ENCODE measurements at places on chromosomes 7 and 10.
A peak's percentile ranks its signal among the peaks of the same experiment; 100 is the strongest.

GRCh38 chr7:96827701-96828100 is 118.1 kb upstream of the SEM1 start:
- no peak for DNase-seq

DNA sequence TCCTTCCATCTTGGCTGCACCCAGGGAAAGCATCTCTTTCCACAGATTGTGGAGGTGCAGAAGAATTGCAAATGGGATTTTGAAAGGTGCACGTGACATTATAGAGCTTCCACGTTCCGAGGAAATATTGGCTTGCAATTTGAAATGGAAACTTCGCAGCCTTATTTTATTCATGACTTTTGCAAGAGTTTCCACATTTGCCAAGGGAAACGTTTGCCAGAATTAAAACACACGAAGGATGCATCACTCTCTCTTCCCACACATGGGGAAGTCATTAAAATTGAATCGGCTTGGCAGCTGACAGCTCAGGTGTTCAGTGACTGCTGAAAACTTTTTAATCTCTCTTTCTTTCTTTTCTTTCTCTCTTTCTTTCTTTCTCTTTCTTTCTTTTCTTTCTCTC is 475.4 kb upstream of the IGFBP3 start:
- no peak for DNase-seq

DNA sequence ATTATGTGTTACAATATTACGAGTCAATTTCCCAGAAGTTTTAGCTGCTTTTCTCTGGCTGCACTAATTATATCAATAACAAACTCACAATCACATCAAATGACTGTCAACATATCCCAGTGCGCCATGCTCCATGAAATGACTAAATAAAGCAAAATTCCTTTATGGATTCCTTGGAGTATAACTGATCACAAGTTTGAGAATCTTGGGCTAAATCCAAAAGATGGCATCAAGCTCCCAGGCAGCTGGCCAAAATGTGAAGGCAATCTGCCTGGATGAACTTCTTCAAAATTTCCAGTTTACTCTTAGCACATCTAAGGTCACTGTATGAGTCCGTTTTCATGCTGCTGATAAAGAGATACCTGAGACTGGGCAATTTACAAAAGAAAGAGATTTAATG is 210.8 kb downstream of the CCSER2 start:
- DNase-seq, result no peak

DNA sequence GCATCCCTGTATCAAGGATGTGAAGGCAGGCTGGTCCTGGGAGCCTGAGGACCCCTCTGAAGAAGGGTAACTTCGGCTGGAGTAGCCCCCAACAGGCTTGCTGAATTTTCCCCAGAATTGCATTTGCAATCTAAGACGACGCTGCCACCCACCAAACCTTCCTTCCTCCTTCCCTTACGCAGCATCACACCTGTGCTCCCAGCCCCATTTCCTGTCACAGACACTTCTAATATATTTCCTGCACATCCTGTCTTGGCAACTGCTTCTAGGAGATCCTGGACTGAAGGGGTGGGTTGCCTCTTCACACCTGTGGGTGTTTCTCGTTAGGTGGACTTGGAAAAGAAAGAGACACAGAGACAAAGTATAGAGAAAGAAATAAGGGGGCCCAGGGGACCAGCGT is 9.4 kb upstream of the PGAM1 start:
- DNase-seq, result no peak

DNA sequence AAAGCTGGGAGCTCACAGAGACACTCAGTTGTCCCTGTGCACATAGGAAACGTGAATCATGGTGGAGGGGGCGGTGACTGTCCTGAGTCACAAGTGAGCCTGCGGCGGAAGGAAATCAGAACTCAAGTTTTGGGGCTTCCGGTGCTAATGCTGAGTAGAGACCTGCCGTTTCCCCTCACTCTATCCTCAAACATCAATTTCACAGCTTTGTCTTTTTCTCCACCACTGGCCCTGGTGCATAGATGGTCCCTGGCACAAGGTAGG is 21.9 kb downstream of the ADCYAP1R1 start:
- no peak for DNase-seq

GRCh38 chr7:42186151-42186550 is 50.9 kb downstream of the GLI3 start:
- no peak for DNase-seq

DNA sequence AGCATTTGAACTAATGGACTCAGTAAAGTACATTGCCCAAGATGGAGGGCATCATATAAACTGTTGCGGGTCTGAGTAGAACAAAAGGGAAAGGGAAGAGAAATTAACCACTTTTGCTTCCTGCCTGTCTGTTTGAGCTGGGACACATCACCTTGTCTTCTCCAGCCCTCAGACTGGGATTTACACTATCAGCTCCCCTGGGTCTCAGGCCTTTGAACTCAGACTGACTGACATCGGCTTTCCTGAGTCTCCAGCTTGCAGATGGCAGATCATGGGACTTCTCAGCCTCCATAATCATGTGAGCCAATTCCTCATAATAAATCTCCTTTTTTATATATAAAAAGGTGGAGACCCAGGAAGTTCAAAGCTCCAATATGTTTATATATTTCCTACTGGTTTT is 23.0 kb upstream of the WASL start:
- DNase-seq, result no peak

DNA sequence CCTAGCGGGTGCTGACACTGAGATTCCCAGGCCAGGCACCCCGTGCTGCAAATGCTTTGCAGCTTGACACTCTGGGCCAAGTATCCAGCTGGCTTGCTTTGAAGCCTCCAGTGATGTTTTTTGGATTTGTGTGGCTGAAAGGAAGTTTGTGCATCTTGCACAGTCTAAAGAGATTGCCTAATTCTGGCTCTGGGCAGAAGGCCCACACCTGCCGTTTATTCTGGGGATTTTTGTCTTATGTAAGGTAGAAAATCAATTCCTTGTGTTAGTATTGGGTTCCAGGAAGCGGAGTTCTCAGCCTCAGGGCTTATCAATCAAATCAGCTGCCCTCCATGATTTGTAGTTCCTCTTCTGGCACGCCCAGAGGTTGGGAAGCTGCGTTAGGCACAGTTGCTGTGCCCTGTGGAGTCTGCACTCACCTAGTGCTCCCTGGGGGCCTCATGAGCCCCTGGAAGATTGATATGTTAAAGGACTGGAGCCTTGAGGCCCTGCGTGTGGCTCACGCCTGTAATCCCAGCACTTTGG is 8.4 kb upstream of the PURB start:
- no peak for DNase-seq

GRCh38 chr10:18400201-18400905 is 251.0 kb downstream of the NSUN6 start:
- no peak for DNase-seq

- DNase-seq, result no peak
Observed at GRCh38 chr10:22379059-22379458, 33.8 kb downstream of the SPAG6 start.

DNA sequence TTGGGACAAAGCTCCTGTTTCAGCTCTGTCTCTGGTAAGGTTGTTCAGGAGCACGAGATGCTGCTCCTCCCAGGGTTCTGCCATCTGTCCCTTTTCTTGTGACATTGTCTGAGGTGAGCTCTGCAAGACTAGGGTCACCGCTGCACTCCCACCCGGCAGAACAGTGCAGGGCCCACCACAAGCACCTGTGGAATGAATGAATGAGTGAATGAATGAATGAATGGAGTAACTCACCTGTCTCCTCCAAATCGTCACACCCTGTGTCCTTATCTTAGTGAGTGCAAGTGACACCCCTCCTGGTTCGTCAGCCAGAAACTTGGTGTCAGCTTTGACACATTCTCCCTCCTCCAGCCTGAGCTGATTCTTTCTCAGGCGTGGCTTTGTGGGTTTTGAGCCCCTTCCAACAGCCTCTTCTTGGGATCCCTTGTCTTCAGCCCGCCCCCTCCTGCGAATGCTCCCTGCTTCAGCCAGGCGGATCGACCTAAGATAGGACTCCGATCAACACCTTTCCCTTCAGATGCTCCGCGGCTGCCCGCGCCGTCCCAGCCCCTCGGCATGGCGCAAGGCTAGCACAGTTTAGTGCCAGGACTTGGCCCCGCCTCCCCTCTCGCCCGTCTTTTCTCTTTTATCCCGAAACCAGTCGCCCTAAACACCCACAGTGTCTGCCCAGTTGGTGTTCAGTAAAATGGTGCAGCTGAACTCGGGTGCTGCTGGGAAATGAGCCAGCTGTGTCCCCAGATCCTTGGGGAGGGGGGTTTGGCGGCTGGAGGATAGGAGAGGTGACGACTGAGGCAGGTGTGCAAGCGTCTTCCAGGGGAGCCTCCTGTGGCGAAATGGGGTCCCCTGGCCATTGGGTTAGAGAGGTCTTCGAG is 89.3 kb downstream of the BEND7 start:
- DNase-seq, result peak; percentile 16
